ENCODE measurements at places on chromosomes 5 and 9.

GRCh38 chr5:15391704-15392397 is 108.1 kb upstream of the FBXL7 start:
- DNase-seq: no peak

DNA sequence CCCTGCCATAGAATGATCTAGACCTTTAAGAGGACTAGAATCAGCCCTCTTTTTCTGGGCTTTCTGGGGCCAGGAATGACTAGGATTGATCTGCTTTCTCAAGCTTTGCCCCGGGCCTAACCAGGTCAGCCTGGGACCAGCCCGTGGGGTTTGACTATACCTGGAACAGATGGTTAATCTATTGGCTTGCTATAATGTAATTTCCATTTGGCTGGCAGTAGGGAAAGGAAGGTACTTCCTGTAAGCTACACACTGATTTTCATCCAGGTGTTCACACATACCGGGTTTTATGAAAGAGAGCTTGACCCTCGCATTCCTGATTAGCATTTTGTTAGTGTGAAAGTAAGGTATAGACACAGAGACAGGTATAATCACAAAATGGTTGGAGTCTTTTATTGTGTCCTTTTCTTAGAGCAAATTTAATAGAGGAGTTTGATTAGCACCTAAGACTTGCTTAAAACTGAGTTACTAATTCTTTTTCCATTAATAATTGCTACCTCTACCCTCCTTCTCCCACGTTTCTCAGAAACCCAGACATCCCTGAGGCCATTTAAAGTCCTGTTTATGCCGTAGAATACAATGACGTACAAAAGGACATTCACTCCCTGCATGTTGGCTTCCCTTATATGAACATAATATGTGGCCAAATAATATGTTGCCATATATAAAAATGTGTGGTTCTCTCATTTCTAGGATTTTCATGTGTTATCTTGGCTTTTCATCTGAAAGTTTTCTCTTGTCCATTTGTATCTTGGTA is 17.3 kb downstream of the LNPEP start:
- no peak for DNase-seq

DNA sequence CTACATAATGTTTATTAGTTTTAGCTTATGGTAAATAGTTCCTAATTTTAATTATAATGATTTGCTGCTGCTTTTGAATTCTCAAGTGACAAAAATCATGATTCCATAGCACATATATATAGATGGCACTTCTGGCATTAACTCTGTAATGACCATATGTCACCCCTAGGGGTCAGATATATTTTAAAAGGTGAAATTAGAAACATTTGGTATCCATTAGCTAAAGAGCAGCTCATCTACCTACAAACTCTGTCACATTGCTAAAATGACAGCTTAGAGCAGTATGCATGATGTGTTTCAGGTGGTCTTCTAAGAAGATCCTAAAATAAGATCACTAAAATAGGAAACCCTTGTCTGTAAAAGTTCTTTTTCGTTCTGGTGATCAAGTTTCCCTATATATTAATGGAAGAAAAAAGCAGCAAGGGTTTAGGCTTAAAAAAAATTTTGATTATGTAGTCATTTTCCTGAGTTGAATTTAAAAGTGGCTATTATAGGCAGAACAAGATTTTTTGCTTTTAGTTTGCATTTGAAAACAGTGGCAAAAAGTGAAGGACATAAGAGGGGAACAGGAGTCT is 157.7 kb upstream of the POU5F2 start:
- no peak for DNase-seq

DNA sequence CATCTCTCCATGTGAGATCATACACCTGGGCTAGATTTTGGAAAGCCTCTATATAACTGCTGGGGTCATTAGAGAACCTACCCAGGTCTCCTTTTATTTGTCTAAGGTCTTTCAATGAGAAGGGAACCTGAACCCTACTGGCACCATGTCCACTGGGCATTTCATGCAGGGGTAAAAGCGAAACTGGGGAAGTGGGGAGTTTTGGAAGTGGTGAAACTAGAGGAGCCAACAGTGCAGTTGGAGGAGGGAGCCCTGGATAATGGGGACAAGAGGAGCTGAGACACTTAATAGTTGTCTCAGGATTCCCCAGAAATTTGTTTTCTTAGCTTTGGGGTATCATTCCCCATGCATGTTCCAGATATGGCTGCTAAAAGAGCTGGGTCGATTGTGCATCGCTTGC is 169.0 kb upstream of the NREP start:
- no peak for DNase-seq

- no peak for DNase-seq
These were observed 812 bp downstream of the SREK1 start for GRCh38 chr5:66144834-66145390.

GRCh38 chr5:66958201-66958979 is 238.2 kb downstream of the CD180 start:
- DNase-seq: no peak

GRCh38 chr9:34124099-34124498 is 2.4 kb downstream of the DCAF12 start:
- no peak for DNase-seq

- no peak for DNase-seq
These were observed 24.3 kb downstream of the HMHB1 start for GRCh38 chr5:143836161-143836725.

GRCh38 chr5:180670586-180671359 is 21.4 kb upstream of the FLT4 start:
- peak; percentile 33 for DNase-seq

- DNase-seq: no peak
These were observed 33.2 kb upstream of the CYFIP2 start for GRCh38 chr5:157232706-157233105.

GRCh38 chr5:92492908-92493307 is 1088.1 kb downstream of the NR2F1-AS1 start:
- no peak for DNase-seq

DNA sequence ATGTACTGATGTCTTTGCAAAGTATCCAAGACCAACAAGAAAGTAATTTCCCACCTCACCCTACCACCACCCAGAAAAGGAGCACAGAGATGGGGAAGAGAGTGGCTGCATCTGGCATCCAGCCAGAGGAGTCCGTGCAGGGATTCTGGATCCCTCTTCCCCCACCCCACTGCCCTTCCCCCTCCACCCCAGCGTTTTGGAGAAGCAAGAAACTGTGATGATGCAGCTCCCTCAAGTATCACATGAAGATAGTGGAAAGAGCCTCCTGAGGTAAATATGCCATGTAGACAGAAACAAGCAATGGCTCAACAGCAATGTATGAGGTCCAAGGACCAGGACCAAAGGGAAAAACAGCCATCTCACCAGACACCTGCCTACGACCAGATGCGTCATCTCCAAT is 153.8 kb downstream of the DEPDC1B start:
- no peak for DNase-seq

- no peak for DNase-seq
These were observed 123.4 kb downstream of the ZCCHC7 start for GRCh38 chr9:37243588-37244345.

DNA sequence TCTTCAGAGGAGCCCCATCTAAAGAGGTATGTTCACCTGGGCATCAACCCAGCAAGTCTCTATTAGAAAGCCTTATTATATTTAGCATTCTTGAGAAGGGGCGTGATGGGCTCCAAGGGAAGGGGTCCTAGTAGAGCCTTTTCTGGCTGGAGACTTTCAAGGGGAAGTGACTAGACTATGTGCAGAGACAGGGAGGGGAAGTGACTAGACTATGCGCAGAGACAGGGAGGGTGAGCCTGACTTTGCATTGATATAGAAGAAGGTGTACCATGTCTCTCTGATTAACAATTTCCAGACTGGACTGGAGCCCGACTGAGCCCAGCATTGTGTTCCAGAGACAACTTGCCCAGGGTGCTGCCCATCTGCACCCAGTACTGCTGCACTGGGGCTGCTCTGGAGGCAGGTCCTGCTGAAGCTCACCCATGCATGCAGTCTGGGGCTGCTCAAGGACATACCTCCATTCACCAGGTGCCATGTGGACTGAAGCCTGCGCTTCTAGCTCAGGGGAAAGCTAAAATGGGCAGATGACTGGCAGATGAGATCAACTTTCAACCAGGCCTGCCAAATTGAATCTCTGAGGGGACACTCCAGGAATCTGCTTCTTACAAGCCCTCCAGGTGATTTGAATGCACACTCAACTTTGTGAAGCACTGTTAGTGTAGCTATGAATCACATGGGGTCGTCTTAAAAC is 83.0 kb upstream of the GNA14 start:
- DNase-seq: no peak

- DNase-seq: no peak
These were observed 34.8 kb downstream of the THBS4 start for GRCh38 chr5:80069918-80070318.

DNA sequence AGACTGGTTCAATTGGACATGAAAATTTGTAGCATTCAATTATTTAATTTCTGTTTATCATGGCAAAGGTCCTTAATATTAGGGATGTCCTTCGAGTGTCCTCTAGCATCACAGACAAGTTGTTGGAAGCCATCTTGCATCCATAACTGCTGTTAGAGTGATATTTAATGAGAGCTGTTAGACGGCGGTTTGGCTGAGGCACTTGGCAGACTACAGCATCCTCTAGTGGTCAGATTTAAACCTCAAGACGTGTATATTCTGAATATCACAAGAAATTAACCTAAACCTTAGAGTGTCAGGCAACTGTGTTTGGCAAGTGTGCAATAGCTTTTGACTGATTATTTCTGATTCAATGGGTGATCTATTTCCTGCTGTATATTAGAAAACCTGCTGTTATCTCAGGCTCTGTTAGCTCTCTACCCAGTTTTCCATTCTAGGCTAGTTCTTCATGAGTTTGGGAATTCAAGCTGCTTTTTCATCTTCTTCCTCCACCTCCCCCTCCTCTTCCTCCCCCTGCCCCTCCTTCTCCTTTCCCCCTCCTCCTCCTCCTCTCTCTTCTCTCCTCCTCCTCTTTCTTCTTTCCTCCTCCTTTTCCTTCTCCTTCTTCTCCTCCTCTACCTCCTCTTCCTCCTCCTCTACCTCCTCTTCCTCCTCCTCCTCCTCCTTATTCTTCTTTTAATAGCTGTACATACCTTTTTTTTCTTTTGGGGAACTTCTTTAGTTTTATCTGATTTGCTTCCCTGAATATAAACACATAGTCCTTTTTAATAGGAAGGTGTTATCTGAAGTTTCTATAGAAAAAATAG is 8.6 kb downstream of the SPINK1 start:
- no peak for DNase-seq

DNA sequence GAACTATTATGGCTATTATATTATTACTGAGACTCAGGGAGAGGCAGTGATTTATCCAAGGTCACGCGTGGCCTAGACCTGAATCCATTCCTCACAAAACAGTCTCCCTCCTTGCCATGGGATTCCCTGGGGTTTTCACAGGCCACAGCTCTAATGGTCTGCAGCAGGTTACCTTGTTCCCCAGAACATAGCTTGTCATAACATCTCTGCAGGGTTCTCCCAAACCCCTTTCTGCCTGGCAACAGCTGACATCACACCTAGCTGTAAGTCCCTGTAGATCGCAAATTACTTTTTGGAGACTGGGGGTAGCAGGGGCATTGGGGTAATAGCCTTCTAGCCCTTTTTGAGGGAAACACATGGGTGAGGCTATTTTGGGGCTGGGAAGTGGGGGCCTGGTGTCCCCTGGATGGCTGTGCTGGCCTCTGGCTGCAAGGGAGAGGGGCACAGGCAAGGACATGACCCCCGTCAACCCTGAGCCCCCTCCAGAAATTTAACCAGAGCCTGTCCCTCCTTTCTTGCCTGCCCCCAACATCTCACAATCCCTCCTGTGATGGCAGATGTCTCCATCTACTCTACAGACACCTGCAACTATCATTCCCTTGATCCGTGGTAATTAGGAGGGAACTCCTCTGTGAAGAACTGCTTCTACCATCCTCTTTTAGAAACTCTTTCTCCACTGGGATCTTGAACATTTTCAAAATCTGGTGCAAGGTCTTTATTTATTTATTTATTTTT is 1.3 kb downstream of the CD74 start:
- DNase-seq: peak; percentile 48

- no peak for DNase-seq
These were observed 248.7 kb downstream of the LURAP1L start for GRCh38 chr9:13023498-13023897.

Data from activated CD4-positive, alpha-beta T cell treated with anti-CD3 and anti-CD28 coated beads for 24 hours (primary cell).